ENCODE measurements at places on chromosomes 7 and 10. TPM values are rescaled to one million over a fixed set of nuclear protein-coding genes. Genes with fewer than 3 reads are reported as not detected.

- DNase-seq: no peak
Measured at GRCh38 chr7:94509264-94509886, at the start of gene CASD1. Gene CASD1, plus strand, starts transcription at chr7:94509809. Its CDS starts 276 bp downstream, at chr7:94510085.

- DNase-seq: no peak
Measured at GRCh38 chr10:19466709-19467108, 349.5 kb upstream of the PLXDC2 start.

- DNase-seq: no peak
Measured at GRCh38 chr7:18459484-18460245, 35.9 kb upstream of the HDAC9 start.

DNA sequence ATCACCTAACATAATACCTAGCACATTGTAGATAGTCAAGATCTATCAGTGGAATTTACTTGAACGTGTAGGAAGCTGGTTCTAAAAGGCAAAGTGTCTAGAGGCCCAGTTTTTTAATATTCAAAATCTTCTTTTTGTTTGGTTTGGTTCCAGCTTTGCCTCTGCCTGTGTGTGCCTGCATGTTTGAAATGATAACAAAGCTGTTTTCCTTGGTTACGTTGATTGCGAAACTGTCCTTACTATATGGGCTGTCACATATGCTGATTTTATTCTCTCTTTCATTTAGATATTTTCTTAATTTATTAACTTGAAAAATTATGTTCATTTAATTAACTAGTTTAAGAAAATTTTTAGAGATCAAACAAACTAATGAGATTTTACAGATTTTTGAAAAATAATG, 237.3 kb downstream of the SEMA3A start:
- DNase-seq: no peak

DNA sequence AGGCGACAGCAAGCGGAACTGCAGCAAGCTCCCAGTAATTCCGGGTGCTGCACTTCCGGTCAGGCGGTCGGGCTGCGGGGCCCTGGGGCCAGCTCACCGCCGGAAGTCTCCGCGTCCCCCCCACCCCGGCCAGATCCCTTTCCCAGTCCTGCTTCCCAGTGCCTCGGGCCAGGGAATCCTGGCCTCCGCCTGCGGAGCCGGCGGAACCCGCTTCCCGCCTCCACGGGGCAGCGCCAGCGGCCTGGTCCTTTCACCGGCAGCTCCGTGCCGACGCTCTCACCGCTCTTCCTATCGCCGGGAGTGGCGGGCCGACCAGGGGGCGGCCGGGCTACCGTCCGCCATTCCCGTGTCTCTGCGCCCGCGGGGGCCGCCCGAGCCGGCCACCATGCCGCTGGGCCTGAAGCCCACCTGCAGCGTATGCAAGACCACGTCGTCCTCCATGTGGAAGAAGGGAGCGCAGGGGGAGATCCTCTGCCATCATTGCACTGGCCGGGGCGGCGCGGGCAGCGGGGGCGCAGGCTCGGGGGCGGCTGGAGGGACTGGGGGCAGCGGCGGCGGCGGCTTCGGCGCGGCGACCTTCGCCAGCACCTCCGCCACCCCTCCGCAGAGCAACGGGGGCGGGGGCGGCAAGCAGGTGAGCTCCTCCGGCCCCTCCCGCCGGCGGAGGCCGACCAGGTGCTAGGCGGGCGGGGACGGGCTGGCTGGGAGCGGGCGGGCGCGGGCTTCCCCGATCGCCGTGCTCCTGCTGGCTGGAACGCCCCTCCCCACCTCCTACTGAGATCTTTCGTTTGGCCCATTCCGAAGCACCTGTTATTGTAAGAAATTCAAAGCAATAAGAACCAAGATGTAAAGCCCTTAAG, at the start of gene GATAD1:
Gene GATAD1, plus strand, starts transcription at position 138 of the 860 bp plus-strand sequence. Its CDS starts 248 bp downstream, at position 386.
- DNase-seq: no peak

- no peak for DNase-seq
Measured at GRCh38 chr7:152979376-152979775, 219.8 kb downstream of the ACTR3B start.

GRCh38 chr7:88522771-88523293, 216.1 kb upstream of the STEAP4 start:
- no peak for DNase-seq

DNA sequence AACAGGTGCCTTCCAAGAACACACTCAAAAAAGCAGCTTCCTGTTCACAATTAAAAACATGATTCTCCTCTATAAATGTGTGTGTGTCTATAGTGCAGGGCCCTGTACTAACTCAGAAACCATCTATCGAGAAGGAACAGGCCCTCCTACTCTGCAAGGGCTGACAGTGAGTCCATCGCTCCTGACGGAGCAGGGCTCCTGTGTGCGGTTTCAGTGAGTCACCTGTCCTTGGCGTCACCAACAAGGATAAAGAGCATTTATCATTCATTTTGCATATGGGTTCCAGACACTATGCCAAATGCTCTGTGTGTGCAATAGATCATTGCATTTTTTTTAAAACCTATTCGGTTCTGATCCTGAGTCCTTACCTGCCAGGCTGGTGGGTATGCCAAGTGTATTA, 63.7 kb downstream of the TACC2 start:
- no peak for DNase-seq

DNA sequence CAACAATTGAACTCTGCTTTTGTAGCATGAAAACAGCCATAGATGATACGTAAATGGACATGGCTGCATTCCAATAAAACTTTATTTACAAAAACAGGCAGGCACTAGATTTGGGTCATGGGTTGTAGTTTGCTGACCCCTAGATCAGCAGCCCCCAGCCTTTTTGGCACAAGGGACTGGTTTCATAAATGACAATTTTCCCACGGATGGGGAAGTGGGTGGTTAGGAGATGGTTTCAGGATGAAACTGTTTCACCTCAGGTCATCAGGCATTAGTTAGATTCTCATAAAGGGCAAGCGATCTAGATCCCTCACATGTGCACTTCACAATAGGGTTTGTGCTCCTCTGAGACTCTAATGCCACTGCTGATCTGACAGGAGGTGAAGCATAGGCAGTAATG, 16.5 kb upstream of the ANK3 start:
- no peak for DNase-seq

- DNase-seq: no peak
Measured at GRCh38 chr7:101232141-101232850, 5.3 kb downstream of the CLDN15 start.

- DNase-seq: no peak
Measured at GRCh38 chr7:124351950-124352349, 319.1 kb upstream of the TMEM229A start.

DNA sequence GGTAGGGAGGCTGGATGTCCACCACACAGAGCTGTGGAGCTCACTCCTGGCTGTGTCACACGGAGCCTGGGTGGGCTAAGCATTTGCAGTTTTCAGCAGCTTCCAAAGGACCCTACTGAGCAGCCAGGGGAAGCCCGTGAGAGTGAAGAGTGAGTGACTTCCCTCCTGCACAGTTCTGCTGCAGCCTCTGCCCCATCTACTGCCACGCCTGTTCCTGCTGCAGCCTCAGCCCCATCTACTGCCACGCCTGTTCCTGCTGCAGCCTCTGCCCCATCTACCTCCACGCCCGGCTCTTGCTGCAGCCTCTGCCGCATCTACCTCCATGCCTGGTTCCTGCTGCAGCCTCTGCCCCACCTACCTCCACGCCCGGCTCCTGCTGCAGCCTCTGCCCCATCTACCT, 12.2 kb downstream of the ADAM8 start:
- DNase-seq: no peak

- DNase-seq: no peak
Measured at GRCh38 chr7:134947831-134948230, 38.5 kb upstream of the AGBL3 start.

DNA sequence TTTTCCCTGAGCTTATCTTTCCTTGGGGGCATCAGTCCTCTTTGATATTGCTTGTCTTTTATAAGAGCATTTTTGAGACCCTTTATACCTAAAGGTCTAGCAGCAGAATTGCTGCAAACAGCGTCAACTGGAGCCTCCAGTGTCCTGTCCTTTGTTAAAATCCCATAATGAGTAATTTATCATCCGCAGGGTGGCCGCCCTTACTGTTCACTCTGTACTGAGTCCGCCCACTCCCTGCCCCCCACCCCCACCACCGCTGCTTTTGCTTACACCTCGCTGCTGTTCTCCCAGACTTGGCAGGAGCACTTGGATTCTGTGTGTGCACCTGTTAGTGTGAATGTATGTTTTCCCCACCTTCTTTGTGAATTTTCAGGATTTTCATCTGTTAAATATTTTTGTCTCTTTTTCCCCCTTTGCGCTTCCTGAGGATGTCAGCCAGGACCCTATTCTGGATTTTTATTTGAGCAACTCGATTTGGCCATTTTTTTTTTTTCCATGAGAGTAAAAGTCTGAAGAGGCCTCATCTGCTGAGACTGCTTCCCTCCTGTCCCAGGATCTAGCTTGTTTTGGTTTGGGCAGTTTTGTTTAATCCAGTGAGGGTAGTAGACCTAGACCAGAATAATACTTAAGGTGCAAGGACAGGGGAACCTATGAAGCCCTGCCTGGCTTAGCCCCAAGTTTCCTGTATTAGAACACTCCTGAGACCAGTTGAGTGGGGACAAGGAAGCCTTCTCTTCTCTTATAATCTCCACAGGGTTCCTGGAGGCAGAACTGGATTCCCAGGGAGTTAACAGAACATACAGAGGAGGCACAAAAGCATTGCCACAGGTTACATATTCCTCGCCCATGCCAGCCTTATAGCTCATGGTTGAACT, 8.2 kb downstream of the AGFG2 start:
- DNase-seq: no peak

- DNase-seq: no peak
Measured at GRCh38 chr10:104349623-104350126, 4.0 kb upstream of the CFAP58 start.

GRCh38 chr7:148718431-148718830, 19.7 kb downstream of the CUL1 start:
- DNase-seq: no peak

- no peak for DNase-seq
Measured at GRCh38 chr10:24894728-24895127, 57.7 kb downstream of the PRTFDC1 start.

GRCh38 chr7:32378988-32379387, 111.2 kb downstream of the LSM5 start:
- DNase-seq: no peak

DNA sequence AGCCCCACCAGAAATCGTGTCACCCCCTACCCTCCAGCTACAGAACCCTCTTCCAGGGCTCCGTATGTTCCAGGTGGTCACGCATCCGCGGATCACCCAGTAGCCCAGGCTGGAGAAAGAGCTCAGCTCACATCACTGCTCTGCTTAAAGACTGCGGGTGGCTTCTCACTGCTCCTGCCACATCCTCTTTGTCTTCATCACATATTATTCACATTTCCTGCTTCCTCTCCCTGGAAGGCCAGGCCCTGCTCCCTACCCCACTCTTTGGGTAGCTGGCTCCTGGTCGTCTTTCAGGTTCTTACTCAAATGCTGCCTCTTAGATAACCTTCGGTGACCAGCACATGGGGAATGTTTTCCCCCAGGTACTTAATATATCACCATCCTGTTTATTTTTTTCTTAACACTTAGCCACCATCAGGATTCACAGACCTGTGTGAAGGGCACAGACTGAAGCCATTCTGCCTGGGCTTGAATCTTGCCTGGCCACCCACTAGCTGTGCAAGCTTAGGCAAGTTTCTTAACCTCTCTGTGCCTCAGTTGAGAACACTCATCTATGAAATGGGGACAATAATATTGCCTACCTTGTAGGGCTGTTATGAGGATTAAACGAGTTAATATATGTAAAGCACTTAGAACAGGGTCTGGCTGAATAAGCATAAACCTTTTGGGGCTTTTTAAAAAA, 307.8 kb downstream of the PRPF18 start:
- no peak for DNase-seq

DNA sequence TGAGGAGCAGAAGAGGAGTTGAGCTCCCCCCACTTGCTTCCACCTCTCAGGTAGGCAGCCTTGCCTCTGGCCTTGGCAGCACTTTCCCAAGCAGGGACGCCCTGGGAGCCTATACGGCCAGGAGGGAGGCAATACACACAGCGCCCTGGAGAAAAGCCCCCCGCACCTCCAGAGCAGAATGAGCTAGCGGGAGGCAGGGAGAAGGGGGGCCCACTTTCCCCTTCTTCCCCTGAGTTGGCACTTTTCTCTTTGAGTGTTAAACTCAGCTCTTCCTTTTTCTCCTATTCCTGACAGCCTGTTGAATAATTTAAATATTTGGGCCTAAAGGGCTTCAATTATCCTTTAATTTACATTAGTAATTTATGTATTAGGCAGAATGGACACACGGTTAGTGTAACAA, 35.8 kb downstream of the UNC5B start:
- DNase-seq: no peak

DNA sequence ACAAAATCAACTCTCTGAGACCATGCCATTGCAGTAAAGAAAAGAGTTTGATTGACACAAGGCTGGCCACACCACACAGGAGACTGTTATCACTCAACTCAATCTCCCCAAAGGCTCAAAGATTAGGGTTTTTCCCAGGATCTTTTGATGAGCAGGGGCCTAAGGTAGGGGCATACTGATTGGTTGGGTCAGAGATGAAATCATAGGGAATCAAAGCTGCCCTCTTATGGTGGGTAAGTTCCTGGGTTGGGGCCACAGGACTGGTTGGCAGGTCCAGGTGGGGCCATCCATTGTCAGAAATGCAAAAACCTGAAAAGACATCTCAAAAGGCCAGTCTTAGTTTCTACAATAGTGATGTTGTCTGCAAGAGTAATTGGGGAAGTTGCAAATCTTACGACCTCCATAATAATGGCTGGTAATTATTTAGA, 91.6 kb downstream of the AKR1D1 start:
- no peak for DNase-seq

GRCh38 chr10:58747687-58748086, 235.0 kb downstream of the BICC1 start:
- no peak for DNase-seq

- DNase-seq: no peak
Measured at GRCh38 chr7:77565917-77566316, 28.8 kb downstream of the PTPN12 start.

DNA sequence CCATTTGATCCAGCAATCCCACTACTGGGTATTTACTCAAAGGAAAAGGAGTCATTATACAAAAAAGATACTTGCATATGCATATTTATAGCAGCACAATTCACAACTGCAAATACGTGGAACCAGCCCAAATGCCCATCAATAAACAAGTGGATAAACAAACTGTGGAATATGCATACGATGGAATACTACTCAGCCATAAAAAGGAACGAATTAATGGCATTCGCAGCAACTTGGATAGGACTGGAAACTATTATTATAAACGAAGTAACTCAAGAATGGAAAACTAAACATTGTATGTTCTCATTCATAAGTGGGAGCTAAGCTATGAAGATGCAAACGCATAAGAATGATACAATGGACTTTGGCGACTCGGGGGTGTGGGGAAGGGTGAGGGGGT, 108.6 kb downstream of the MICU1 start:
- DNase-seq: no peak

GRCh38 chr7:132255115-132255797, 321.0 kb downstream of the PLXNA4 start:
- DNase-seq: no peak

- DNase-seq: no peak
Measured at GRCh38 chr7:70504254-70504653, 627.7 kb upstream of the GALNT17 start.

MKI67 gene
- 8.9 TPM for total RNA-seq

DGKB gene
- 0.29 TPM for total RNA-seq

MEIG1 gene
- not detected for total RNA-seq

MRLN gene
- total RNA-seq: not detected

GPC2 gene
- total RNA-seq: 3.2 TPM

EPHB6 gene
- total RNA-seq: 3.8 TPM

HPS1 gene
- total RNA-seq: 69.5 TPM

NPSR1 gene
- not detected for total RNA-seq

PKD2L1 gene
- total RNA-seq: not detected

BMPER gene
- total RNA-seq: 2.7 TPM

EGR2 gene
- total RNA-seq: not detected

Measured in glomerular endothelial cell (primary cell).